ENCODE measurements at places on chromosomes 6 and 20.

- no peak for DNase-seq
Observed at GRCh38 chr6:122184401-122184827, 215.0 kb upstream of the HSF2 start.

- DNase-seq, result no peak
Observed at GRCh38 chr6:1735239-1735803, 125.6 kb downstream of the FOXC1 start.

DNA sequence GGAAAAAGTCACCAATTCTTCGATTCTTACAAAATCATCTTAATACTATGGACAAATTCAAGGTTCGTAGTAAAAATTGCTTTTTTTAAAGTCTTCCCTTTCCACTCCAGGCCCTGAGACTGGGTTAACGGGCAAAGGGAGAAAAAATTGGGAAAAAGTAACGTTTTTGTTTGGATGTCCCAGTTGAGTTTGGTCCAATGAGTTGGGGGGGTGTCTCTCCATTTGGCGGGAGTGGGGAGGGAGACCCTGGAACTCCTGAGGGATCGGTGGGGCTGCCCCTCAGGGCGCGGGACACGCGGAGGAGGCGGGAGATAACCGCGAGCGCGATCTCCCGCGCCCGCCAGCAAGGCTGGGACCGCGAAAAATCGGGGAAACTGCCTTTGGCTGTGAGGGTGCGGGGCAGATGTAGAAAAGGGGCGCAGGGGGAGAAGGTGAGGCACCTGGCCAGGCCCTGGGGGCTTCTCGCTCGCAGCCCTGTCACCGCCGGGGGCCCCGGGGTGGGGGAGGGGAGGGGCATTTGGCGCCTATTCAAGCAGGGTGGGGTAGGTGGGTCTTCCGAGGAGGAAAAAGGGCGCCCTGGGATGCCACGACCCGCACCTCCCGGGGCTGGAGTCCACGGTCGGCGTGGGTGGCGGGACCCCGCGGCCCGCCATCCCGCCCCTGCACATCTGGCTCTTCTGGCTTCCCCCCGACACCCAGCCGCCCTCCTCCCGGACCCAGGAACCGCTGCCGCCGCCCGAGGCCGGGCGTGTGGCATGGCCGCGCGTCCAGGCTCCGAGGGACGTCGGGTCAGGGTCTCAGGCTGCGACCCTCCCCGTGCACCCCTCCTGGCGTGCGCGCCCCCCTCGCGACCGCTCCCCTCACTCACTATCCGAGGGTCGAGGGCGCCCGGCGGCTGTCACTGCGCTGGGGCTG lies 595 bp downstream of the FBXO5 start:
- no peak for DNase-seq

DNA sequence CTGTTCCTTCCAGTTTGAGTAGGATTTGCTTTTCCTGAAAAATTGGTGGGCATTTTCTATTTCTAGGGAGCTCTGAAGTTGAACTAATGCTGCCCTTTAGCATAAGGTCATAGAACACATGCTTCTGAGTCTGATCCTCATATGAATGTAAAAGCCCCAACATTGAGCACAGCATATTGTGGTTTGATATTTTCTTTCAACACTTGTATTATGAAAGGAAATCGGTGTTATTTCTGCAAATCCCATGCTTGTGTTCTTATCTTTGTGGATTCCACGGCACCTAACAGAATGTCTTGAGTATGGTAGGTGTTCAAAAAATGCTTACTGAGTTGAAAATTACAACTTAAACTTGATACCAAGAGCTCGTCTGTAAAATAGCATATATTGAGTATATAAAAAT lies 85.8 kb downstream of the TRMT11 start:
- no peak for DNase-seq

GRCh38 chr6:84447651-84448050 lies 220.2 kb upstream of the CEP162 start:
- DNase-seq, result no peak

- DNase-seq, result no peak
Observed at GRCh38 chr6:168042426-168043192, 36.4 kb downstream of the FRMD1 start.

DNA sequence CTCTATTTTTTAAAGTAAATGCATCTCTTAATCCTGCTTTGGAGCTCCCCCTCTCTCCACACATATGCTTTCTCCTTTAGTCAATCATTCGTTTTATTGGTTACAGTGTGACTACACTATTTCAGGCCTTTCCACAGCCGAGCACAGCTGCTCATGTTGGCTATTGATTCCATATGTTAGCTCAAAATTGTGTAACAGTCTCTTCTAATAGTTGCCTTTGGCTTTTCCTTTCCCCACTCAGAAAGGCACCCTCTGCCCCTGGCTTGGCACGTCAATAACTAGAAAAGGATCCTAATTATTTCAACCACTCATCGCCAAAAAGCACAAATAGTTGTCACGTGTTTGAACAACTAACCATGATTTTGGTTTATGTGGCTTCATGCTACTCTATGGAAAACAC lies 410.3 kb upstream of the SLC35B3 start:
- no peak for DNase-seq

GRCh38 chr20:32804817-32805216 lies 14.9 kb upstream of the MAPRE1 start:
- DNase-seq, result no peak

- no peak for DNase-seq
Observed at GRCh38 chr6:149560736-149561135, 5.4 kb upstream of the GINM1 start.

- peak; percentile 46 for DNase-seq
Observed at GRCh38 chr6:16129623-16130401, 926 bp downstream of the MYLIP start.

GRCh38 chr6:73532293-73532692 lies 11.5 kb upstream of the EEF1A1 start:
- DNase-seq, result no peak

DNA sequence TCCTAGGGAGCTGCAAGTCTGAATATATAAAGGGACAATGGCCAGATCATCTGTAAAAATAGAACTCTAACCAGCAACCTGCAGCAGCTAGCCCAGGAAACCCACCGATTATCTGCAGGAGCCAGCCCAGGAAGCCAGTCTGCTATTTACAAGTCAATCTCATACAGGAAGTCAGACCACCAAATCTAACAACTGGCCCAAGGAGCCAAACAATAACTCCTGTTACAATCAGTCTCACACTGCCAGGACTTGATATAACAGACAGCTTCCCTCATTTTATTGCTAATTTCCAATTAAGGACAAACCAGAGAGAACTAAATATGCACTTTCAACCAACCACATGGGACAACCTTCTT lies 14.4 kb upstream of the RIN2 start:
- no peak for DNase-seq

DNA sequence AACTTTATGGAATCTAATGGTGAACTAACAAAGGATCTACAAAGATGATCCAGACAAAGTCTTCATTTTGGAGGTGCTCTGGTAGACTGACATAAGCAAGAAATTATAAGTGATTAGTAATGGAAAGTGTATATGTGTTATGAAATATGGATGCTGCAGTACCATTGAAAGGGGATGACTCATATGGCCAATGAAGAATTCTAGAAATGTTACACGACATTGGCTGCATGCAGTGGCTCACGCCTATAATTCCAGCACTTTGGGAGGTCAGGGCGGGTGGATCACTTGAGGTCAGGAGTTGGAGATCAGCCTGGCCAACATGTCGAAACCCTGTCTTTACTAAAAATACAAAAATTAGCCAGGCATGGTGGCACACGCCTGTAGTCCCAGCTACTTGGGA lies 23.5 kb downstream of the CFAP206 start:
- DNase-seq, result no peak

DNA sequence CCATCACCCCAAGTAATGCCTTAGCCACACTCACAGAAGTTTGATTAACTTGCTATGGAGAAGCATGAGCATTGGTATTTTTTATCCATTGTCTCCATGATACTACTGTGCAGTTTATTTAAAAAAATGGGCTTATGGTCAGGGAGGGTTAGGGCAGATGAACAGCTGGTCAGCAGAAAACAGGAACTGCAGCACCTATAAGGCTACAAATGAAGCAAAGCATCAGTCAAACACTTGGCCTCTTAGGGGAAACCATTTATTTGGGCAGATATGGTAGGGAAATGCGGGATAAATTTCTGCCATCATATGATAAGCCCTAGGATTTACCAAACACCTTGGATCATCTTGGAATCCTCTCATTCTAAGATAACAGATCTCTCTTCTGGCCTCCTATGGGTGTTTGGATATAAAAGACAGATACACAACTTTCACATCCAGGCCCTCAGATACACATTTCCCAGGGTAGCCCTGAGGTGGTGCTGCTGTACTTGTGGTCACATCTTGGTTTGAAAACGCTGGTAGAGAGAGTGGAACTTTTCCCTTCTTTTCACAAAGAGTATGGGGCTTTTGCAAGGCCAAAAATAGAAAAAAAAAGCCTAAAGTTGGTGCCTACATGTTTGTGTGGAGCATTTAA lies 42.8 kb upstream of the AHI1 start:
- no peak for DNase-seq

- DNase-seq, result no peak
Observed at GRCh38 chr6:63816982-63817436, 181.4 kb downstream of the PHF3 start.

DNA sequence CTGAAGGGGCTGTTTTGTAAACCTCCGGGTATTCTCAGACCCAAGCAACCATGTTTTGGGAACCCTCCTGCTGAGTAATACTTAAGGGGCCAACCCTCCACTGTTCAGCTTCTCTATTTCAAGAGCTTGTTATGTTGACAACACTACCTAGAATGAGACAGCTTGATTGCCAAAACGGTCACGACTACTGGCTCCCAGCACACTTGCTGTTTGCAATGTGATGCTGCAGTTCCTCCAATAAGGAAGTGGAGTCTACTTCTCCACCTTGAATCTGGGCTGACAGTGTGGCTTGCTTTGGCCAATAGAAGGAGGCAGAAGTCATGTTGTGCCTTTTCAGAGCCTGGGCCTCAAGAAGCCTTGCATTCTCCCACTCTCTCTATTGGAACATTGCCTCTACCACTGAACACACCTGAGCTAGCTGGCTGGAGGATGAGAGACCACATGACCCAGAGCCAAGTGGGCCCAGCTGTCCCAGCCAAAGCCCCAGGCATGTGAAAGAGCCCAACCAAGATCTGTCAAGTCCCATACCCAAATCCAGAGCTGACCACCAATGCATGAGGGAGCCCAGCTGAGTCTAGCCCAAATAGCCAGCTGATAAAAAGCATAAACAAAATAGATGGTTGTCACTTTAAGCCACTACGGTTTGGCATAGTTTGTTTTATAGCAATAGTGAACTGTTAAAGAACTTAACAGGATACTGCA lies 108.0 kb downstream of the PRND start:
- no peak for DNase-seq

- DNase-seq, result no peak
Observed at GRCh38 chr6:43588194-43588593, 12.2 kb downstream of the POLH start.

DNA sequence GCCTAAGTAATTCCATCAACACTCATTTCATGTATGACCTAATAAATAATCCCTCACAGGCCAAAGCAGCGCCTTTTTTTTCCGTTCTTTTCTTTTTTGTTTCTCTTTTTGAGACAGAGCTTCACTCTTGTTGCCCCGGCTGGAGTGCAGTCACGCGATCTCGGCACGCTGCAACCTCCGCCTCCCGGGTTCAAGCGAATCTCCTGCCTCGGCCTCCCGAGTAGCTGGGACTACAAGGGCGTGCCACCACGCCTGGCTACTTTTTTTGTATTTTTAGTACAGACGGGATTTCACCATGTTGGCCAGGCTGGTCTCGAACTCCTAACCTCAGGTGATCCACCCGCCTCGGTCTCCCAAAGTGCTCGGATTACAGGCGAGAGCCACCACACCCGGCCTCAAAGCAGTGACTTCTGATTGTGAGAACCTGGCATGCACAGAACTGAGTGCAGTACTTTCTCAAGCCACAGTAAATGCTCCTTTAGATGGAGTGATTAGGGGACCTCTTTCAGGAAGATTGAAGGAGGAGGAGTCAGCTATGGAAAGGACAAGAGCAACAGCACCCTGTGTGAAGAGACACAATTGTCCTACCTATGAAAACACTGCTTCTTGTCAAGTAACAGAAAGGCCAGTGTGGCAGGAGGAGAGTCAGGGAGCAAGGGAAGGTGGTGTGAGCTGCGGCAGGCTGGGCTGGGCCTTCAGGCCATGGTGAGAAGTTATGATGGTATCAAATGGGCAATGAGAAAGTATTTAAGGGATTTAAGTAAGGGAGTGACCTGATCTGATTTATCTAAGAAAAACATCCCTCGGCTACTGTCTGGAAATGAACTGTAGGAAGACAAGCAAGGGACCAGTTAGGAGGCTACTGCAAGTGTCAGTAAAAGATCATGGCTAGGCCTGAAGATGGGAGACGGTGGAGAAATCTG lies 1.7 kb upstream of the SCAF8 start:
- DNase-seq, result no peak

DNA sequence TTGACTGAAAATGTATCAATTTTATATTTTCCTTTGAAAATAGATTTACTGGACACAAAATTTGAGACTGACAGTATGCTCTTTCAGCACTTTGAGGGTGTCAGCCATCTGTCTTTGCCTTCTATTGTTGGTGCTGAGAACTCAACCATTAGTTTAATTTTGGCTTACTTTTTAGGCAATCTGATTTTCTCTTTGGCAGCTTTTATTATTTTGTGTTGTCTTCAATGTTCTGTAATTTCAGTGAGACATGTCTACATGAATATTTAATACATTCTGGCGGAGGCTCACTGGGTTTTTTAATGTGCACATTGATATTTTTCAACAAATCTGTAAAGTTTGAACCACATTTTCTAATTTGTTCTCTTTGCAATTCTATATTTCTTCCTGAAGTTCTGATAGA lies 648.6 kb downstream of the C6orf118 start:
- DNase-seq, result no peak
